ENCODE measurements at places on chromosomes 5 and 9.
A peak's percentile ranks its signal among the peaks of the same experiment; 100 is the strongest.

GRCh38 chr9:1536522-1537170 lies 478.5 kb upstream of the SMARCA2 start:
- DNase-seq = no peak

DNA sequence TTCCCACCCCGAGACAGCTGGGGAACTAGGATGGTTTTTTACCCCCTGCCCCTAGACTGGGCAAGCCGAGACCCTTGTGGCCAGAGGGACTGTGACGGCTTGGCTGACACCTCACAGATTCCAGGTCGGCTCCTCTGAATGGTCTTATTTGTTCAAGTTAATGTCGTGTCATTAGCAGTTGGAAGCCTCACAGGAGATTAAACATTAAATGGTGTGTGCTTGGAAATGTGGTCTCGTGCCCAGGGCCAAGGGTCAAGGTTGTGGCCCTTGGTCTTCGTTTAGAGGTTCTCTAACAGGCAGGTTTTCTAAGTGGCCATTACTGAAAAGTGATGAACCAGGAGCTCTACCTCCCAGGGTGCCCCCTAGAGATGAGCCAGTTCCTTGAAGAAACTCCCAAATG lies 61.2 kb upstream of the RXRA start:
- no peak for DNase-seq

- DNase-seq = peak; percentile 52
Measured at GRCh38 chr5:56693220-56693579, 122.1 kb upstream of the MAP3K1 start.

- DNase-seq = no peak
Measured at GRCh38 chr9:21689854-21690253, 112.6 kb upstream of the MTAP start.

- DNase-seq = no peak
Measured at GRCh38 chr5:38453506-38453905, 102.9 kb downstream of the LIFR start.

DNA sequence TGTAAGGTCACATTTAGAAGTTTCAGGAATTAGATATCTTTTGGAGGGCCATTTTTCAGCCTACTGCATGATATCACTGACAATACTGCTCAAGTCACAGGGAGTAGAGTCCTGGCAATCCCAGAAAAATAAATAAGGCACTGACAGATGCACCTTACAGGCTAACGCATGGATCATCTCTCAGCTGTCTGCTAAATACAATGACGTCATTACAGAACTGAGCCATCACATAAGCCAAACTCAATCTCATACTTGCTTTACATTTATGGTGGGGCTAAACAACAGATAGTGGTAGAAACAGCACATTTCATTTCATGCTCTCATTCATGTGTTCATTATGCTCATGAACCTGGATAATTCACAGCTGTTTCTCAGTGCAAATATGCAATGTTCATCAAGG lies 243.7 kb downstream of the SEMA5A start:
- no peak for DNase-seq

DNA sequence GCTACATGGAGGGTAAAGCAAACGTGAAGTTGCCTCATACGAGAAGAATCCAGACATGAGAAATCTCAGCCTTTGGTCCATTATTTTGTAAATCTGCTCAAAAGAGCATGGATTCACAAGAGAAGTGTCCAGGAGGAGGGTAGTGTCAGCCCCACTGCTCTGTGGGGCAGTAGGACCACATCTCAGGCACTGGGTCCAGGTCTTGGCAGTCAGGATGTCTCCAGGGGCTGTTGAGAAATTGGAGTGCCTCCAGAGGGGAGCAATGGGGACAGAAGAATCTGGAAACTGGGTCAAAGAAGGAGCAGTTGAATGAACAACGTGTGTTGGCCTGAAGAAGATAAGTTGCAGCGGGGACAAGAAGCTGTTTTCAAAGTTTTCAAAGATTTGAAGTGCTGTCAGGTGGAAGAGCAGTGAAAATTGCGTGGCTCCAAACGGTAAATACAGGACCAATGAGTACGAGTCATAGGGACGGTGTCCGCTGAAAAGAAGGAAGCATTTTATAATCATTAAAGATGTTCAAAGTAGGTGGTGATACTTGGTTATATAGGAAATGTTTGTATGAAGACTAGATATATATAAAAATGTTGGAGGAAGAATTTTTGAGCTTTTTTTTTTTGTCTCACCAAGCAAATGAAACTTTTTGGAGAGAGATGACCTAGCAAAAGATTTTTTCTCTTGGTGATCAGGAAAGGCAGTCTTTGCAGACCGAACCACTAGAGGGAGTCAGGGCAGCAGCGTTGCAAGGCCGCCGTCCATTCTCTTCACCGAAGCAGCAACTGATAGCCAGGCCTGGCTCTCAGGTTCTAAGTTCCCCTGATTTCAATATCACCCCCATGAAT lies 57.1 kb upstream of the ZBED3 start:
- peak; percentile 44 for DNase-seq

DNA sequence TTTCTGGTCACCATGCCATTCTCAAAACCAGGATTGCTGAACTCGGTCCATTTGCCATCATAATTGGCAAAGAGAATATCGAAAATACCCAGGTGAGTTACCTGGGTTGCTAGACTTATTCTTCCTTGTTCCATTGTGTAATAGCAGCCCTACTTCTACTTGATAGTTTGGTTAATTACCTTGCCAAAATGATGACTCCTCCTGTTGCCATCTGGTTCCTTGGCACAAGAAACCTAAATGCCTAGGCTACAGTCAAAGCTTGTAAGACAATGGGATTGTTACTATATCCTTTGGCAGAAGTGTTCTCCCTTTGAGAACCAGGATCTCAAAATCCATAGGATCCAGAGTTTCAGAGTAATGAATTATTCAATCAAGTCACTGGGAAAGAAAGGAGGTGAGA lies 373.2 kb upstream of the ACTBL2 start:
- no peak for DNase-seq

DNA sequence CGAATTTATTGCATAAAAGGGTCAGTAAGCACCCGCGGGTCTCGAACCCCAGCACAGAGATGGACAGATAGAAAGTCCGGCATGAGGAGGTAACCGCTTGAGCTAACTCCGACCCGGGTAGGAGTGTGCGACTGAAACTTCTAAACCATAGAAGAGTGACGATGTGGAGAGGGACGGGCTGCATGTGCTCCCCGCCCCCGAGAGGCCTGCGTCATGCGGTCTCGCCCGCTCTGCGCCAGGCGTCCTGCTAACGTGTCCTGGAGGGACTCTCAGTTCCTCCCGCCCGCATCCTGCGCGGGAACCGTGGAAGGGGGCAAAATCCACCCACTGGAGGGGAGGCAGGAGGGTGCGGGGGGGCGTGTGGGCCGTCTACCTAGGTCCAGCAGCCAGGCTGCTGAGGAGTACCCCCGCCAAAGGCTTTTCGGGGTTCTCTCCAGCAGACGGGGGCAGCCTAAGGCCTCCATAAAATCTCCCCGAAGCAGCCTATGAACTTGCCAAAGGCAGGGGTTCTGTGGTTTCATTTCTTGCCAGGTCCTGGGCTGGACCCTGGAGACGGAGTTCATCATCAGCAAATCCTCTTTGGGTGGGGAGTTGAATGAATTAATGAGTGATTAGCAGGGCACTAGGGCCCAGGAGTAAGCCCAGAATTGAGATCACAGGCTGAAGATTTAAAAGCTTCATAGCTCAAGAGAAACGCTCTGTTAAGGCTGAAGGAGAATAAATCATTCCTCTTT lies 51.9 kb downstream of the TGFBI start:
- peak; percentile 23 for DNase-seq

DNA sequence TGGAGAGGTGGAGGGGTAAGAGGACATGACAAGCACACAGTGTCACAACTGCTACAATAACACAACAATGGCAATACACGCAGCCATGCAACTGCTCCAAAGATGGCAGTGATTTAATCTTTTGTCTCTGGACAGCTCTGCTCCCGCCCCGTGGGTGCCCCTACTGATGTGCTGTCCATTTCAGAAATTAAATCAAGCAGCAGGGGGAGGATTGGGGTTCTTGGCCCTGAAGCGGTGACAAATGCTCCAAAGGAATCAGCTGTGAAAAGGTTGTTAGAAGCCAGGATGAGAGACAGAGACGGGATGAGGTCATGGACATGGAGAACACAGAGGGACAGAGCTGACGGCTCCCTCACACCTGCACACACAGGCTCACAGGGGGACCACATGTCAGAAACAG lies 22.6 kb downstream of the CNTFR start:
- DNase-seq = no peak

GRCh38 chr9:133483611-133484010 lies 4.7 kb upstream of the SLC2A6 start:
- no peak for DNase-seq

All from stimulated activated CD4-positive, alpha-beta T cell treated with anti-CD3 and anti-CD28 coated beads, Interleukin-12 subunit alpha, Interleukin-12 subunit beta, amount 100 ng/mL, for 4 hours (primary cell).